ENCODE measurements at places on chromosomes 5 and 9.
A peak's percentile ranks its signal among the peaks of the same experiment; 100 is the strongest.

DNA sequence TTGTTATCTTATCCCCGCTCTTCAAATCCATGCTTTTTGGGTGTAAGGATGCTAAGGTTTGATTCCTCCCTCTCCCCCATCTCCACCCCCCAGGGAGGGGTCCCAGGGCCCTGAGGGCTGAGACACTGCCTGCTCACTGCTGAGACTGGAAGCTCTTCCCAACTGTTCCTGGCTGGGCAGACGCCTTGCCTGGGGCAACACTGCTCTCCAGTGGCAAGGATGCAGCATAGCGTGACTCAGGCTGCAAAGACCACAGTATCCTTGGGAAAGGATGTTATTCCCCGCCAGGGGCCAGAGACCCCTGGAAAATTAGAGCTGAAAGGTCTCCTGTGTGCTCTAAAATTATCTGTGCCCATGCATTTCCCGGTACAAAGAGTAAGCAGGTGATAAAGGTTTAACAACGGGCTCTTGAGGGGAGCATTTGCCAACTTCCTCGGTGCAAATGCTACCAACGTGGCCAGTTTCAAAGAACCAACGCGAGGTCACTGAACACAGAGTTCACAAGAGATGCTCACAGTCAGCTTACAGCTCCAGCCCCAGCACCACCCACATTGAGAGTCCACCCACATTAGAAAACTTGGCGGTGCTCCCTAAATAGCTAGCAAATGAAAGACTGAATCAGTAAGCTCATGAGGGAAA is 271.9 kb downstream of the NSG2 start:
- no peak for DNase-seq

DNA sequence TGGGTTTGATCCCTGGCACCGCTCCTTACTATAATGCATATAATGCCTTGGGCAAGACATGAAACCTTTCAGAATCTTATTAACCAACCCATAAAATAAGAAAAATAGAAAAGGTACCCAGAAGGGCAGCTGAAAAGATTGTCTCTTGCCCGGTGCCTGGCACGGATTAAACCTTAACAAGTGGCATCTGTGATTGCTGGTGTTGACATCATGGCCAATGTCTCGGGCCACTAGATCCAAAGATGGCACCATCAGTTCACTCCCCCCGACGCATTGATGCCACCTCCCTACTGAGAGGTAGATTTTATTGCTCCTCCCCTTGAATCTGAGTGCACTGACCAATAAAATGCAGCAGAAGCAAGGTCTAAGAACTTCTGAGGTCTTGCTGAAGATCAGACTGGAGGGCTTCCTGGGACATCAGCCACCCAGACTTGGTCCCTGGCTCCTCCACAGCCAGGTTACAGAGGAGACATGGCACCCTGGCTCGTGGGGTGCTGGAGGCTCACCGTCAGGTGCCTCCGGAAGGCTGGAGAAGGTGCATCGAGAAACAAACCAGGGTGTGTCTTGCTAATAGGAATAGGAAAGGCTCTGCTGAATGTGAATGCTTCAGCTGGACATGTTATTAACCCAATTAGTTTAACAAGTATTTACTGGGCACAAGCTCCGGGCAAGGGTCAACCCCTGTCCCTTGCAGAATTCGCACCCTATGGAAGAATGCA is 80.0 kb upstream of the COL5A1 start:
- DNase-seq, result no peak

DNA sequence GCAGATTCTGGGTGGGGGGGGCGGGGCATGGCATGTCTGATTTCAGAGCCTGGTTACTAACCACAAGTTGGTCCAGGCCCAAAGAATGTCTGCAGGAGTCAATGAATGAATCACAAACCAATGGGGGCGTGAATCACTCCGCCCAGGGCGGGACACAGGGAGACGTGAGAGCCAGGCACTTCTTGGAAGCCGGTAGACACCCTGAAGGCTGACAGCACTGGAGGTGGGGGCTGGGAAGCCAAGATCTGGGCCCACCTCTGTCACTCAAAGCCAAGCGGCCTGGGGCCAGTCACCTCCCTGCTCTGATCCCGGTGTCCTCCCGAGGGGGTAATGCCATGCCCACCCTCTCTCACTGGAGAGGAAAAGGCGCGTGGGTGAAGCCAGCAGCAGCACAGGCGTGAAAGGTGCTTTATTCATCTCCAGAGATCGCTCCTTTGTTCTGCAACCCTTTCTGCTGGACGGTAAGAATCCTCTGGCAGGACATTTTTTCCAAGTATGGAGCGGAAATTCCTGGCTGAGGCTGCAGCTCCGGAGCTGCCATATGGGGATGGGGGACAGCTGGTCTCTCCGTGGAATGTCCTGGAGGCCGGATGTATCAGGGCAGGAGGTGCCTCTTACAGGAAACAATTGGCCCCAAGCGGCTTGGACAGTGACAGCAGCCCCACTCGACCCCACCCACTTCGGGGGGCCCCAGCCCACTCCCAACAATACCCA is 85.0 kb downstream of the STK10 start:
- DNase-seq, result peak; percentile 82

- no peak for DNase-seq
Observed at GRCh38 chr9:73577848-73578247, 426.2 kb downstream of the ANXA1 start.

- DNase-seq, result peak; percentile 38
Observed at GRCh38 chr5:56496581-56497063, 263.5 kb upstream of the ANKRD55 start.

GRCh38 chr5:168269937-168270330 is 21.5 kb upstream of the WWC1 start:
- DNase-seq, result no peak

DNA sequence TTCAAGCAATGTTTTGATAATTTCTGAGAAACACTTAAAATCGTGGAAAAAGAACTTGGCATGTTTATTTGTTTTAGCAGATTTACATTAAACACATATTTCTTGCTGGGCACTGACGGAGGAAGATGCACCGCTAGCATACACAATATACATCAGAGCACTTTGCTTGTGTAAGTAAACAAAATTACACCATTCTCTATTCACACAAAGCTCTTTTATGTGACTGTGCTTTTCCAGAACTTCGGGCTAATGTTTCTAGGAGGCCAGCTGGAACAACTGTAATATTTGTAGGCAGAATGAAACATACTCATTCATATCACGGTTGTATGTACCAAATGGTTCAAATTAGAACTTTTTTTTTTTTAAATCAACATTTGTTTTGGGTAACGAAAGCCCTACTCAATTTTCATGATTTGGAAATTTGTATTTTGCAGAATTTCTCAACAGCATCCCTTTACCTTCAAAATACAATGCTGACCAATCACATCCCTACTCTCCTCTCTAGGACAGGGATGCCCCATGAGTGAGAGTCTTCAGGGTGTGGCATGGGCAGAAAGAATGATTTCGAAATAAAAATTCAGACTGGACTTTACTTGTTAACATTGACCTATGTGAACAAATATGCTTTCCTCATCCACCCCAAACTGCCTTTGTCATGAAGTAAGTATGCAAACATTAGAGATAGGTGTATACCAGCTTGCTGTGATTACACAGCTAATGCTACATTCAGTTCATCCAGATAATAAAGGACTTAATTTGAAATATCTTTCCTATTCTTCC is 425.1 kb downstream of the BNC2 start:
- no peak for DNase-seq

GRCh38 chr9:93684806-93685543 is 108.6 kb downstream of the PHF2 start:
- peak; percentile 36 for DNase-seq

DNA sequence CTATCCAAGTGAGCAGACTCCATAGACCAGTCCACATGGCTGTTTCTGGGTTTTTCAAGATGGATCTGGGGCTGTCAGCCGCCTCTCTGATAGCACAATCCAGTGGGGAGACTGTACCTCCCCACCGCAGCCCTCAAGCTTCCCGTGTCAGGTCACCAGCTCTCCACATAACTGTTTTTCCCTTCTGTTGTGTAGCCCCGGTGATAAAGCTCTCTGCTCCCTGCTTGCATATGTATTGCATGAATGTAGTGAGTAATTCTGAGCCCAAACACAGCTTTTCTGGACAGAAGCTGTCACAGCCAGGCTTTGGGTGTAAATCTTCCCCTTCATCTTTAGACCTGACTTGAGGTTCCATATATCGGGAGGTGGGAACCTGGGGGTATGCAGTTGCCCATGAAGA is 23.1 kb upstream of the CFAP157 start:
- DNase-seq, result no peak

DNA sequence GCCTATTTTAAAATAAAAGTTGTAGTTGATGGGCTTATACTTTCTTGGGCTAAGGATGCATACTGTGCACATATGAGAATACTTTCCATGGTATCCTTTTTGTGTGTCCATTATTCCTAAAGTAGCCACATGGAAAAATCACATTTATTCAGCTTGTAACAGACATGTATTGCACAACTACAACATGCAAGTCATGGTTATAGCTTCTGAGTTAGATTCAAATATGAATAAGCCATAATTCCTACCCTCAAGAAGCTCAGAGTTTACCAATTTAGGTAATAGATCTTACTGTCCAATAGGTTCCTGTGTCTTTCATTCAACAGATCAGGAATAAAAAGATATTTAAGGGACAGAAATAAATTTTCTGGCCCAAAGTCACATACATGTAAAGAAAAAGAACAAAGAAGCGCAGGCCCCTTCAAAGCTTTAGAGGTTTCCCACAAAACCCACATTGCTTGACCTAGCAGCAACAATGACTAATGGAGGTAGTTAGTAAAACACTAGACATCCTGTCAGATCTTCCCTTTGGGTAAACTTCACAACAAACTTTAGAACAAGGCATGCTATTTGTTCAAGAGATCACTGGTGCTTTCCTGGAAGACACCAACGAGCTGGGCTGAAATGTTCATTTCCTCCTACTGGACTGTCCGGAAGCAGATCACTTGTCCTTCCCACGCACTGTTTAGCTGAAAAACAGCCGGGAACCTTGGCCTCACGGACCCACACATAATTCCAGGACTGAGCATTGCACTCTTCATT is 78.4 kb upstream of the ITGA1 start:
- peak; percentile 31 for DNase-seq

DNA sequence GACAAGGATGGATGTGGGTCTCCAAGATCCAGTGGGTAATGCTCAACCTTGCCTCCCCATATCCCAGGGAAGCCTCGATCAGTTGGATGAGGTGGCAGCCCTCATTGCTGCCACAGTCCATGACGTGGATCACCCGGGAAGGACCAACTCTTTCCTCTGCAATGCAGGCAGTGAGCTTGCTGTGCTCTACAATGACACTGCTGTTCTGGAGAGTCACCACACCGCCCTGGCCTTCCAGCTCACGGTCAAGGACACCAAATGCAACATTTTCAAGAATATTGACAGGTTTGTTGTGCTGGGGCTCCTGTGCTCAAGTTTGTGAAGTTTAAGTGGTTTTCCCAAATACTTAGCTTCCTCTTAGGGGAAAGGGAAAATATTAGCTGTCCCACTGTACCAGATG is 74.0 kb downstream of the WDR41 start:
- DNase-seq, result no peak

DNA sequence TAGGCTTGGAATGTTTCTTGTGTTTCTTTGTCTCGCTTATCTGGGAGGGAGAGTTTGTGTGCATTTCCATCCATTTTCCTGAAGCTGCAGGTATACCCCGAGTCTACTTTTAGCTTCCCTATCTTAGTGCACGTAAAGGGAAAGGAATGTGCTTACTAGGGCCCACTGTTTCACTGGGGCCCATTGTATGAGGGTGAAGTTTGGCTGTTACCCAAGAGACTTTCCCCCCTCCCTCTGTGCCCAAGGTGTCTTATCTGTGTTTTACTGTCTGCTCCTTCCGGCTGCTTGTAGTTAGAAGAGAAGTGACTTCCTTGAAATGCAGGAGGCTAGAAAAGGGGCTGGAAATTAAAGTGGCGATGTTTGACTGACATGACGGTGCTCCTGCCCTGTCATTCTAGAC is 12.1 kb upstream of the BTNL3 start:
- no peak for DNase-seq

DNA sequence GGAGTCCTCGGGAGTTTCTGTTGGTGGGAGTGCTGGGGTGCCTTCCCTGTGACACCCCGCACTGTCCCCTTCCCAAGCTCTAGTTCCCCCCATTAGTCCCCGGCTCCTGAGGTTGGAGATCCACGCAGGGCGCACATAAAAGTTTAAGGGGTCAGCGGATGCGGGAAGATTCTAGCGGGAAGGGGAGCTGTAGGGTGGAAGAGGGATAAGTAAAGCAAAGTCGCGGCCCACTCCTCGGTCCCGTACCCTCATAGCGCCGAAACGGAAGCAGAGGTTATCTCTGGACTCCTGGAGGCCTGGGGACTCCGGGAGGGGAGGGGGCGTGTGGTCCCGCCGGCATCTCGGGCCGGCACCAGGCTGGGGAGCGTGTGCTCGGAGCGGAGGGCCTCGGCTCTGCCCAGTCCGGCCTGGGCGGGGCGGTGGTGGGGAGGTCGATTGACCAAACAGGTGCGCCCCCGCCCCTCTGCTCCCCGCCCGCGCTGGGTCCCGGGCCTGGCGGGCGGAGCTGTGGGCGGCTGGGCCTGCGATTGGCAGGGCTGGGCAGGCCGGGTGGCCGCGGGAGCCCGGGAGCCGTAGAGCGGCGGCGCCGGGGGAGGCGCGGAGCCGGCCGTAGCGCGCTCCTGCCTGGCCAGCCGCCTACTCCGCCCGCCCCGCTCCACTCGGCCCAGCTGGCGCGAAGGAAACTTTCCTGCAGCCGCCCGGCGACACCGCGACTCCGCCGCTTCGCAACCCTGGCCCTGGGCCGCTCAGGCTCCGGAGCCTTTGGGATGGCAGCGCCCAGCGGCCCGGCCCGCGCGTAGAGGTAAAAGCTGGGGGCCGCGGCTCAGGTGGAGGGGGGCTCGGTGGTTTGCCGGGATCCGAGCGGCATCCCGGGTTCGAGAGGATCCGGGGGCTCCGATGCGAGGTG is 52.2 kb upstream of the DAB2IP start:
- no peak for DNase-seq

DNA sequence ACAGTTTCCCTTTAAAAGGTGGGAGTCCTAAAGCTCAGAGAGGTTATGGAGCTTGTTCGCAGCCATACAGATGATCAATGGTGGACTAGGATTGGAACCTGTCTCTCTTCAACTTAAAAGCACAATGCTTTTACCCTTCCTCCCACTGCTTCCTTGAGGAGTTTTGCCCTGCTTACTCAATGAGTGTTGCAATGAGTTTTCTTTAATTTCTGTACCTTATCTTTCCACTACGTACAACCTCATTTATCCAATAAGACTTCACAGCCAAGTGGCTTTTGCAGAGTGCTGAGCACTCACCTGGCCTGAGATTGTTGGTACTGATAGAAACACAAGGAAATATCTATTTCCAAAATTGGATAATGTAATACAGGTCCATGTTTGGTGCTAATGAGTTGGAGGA is 64.7 kb upstream of the ANKRD55 start:
- DNase-seq, result no peak

GRCh38 chr5:2761921-2762488 is 10.5 kb upstream of the IRX2 start:
- DNase-seq, result no peak

Measured in endothelial cell of umbilical vein (primary cell).